ENCODE measurements at places on chromosomes 1 and 21.

- DNase-seq, result no peak
Measured at GRCh38 chr1:204417074-204417997, 5.7 kb upstream of the PPP1R15B start.

DNA sequence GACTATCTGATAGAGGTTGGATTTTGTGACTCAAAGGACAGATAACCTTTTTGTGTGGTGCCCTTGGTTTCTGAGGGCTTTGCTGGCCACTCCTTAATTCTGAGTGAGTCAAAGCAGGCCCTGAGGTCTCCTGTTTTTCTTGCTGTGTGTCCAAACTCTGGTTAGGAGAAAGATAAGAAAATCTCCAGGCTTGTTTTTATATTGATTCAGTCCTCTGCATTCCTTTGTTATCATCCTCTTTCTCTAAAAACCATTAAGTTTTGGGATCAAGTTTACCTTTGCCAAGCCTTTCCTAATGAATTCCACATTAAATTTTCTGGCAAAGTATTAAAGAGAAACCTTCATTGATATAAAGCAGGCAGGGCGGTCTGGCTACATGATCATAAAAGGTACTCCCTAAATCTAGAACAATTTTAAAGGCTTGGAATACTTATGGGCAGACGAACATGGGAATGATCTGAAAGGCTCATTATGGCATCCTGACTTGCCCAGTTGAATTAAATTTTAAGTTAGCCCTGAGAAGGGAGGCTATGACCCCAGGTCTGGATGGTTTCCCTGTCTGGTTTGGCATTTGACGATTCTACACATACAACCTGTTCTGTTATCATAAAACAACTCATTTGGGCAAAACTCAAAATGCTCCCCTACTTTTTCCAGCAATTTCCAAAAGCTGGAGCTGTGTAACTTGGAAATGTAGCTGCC, 20.8 kb downstream of the ZBTB8B start:
- no peak for DNase-seq

GRCh38 chr1:59393211-59394180, 96.6 kb downstream of the FGGY start:
- no peak for DNase-seq

- DNase-seq, result no peak
Measured at GRCh38 chr1:167186771-167187170, 33.9 kb upstream of the POU2F1 start.

DNA sequence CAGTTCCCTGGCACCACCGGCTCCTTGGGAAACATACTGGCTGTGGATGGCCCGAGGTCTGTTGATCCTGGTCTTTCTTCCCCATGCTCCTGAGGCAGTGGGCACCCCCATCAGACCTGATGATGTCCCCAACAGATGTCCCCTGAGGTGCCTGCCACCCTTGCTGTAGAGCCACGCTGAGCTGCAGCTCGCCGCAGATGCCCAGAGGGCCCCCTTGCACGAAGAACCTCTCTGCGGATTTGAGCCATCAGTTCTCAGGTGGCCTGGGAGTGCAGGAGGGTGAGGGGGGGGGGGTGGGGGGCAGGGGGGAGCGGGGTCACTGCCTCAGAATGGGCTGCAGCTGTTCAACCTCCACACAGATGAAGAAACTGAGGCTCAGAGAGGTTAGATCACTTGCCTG, 60.9 kb downstream of the GLIS1 start:
- DNase-seq, result no peak

Measured in naive thymus-derived CD8-positive, alpha-beta T cell (primary cell).